ENCODE measurements at places on chromosomes 2 and 18.

- no peak for DNase-seq
Observed at GRCh38 chr18:60163622-60164021, 209.0 kb downstream of the MC4R start.

- peak; percentile 20 for DNase-seq
Observed at GRCh38 chr2:233566141-233566956, at the start of gene USP40. USP40 (minus strand) TSS chr2:233566782; CDS start chr2:233565554, 1,228 bp downstream.

DNA sequence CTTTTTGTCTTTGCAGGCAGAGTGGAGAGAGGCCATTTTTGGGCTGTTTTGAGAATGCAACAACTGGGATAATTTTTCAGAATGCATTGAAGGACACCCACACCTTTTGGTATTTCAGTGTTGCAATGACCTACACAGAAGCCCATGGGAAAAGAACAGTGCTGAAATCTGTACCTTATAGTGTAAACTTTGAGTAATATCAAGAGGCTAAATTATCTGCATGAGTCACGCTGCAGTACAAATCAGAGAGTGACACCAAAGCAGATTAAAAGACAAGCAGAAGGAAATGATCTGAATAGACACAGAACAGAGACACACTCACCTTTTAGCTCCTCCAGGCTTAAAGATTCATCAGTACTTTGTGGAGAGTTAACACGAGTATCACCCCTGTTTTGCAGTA lies 265.3 kb downstream of the PAX3 start:
- no peak for DNase-seq

GRCh38 chr2:102295566-102295965 lies 15.8 kb upstream of the IL1RL1 start:
- no peak for DNase-seq

- no peak for DNase-seq
Observed at GRCh38 chr2:237324405-237324831, 89.5 kb downstream of the COL6A3 start.

DNA sequence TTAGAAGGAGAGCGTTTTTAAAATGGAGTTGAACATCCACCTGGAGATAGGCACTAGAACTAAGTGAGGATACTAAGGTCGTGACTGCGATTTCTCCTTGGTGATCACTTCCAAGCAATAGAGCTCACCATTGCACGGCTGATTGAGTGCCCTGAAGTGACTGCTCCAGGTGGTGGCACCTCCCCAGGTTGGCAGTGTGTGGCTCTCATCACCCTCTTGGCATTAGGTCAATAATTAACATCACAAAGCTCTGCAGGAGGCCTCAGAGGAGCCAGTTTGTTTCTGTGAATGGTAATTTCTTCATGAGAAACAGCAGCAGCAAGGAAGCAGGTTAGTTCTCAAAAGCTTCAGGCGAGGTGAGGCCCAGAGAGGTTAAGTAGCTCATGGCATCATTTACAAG lies 259.6 kb downstream of the CLIP4 start:
- DNase-seq = no peak

DNA sequence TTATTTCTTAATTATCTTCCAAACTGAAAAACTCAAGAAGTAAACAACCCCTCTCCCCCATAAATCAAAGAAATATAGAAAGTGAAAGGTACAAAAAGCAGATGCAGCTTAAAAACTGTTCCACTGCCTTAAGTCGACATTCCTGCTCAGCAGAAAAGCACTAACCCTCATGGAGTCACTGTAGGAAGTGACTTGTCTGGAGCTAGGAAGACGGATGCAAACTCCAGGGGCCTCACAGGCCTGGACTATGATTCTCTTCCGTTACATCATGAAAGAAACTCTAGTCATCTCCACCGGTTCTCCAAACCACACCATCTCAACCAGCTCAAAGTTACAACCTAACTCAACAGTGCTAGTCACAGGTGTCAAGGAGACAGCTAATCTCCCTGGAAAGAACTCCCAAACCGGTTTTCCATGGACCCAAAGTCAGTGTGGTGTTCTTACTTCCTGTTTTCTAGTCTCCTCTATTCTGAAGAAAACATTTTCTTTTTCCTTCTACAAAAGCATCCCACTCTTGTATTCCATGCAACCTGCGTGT lies 128.4 kb downstream of the PIEZO2 start:
- no peak for DNase-seq

DNA sequence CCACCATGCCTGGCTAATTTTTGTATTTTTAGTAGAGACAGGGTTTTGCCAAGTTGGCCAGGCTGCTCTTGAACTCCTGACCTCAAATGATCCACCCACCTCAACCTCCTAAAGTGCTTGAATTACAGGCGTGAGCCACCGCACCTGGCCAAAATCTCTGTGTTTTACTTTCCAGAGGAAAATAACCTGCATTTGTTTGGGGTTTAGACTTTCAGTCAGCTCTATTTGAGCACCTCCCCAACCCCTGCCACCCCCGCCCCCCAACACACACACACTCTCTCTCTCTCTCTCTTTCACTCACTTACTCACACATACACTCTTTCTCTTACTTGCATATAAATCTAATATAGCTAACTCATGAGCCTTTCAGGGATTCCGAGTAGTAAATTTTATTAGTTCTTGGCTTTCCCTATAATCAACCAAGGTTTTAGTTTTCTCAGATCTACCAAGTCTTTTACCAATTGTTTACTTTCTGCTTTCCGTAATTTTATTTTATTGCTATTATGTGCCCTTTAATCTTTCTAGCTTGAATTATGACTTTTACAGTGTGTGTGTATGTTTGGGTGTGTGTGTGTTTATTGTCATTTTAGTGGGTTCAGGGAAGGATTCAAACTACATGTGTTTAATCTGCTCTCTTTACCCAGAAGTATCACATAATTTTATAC lies 24.5 kb downstream of the MFSD6 start:
- no peak for DNase-seq

GRCh38 chr2:171923206-171923605 lies 945 bp downstream of the HAT1 start:
- DNase-seq = no peak

DNA sequence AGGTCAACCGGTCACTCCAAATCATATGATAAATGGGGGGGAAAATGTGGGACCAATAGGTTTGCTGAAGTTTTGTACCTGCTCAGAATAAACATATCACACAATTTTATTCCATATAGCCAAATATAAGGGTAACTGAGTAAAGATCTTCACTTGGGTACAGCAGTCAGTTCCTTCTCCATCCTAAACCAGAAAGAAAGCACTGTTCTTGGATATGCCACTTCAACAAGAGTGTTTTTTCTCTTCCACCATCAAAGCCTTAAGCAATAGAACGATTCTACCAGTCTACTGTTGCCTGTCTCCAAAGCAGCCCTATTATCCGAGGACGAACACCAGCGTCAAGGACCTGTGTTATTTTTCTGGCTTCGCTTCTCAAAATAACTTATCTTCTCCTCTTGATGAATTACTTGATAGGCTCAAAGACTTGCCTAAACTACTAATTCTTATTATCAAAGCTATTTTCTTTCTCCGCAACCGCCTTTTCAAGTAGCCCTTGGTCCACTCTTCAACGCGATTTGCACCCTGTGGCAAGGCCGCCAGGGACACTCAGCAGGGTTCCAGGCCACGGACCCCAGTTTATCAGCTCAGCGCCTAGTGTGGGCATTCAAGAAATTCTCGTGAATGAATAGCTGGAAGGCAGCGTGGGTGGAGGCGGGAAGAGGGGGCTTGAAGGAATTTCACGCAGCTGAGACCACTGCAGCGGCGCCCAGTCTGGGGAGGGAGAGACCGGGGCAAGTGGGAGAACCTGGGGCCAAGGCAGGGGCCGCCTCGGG lies 646 bp downstream of the ALS2 start:
- no peak for DNase-seq

DNA sequence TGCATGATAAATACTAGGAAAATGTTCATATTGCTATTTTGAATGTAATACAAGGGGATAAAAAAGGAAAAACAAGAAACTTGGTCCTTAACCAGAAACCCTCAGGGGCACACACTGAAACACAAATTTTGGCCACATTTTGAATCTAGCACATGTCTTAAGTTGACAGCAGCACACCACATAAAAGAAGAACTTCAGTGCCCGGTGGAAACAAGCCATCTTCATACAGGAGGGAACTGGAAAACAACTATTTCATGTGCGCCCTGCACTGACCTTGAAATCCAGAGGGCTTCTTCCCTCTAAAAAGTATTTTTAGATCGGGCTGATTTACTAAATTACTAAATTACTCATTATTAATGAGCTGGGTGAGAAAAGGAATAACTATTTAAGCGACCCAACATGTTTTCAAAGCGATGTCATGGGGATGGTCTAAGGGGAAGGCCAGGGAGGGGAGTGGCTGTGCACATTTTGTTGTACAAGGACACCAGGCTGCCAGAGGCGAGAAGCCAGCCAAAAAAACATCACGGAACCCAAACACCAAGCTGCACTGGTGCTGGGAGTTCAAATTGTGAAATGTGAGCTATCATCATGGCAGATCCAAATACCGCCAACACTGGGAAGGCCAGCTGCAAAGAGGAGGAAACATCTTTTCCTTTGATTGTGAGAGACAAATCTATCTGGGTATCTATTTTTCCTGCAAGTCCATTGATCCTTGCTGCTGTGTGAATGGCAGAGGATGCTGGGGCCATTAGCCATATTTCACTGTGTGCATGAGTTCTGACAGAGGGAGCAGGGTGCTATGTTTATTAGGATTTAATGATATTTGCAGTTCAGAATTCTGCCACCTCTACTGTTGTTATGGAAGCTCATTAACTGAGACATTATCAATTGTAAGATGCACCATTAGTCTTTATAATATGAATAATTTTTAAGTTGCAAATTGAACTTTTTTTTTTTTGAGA lies 150.7 kb upstream of the LMAN1 start:
- no peak for DNase-seq

- DNase-seq = no peak
Observed at GRCh38 chr2:237383991-237384671, 29.8 kb downstream of the COL6A3 start.
